ENCODE measurements at places on chromosomes 6 and 20.
A peak's percentile ranks its signal among the peaks of the same experiment; 100 is the strongest.

GRCh38 chr20:49543071-49543857 lies 24.7 kb downstream of the PTGIS start:
- no peak for DNase-seq

DNA sequence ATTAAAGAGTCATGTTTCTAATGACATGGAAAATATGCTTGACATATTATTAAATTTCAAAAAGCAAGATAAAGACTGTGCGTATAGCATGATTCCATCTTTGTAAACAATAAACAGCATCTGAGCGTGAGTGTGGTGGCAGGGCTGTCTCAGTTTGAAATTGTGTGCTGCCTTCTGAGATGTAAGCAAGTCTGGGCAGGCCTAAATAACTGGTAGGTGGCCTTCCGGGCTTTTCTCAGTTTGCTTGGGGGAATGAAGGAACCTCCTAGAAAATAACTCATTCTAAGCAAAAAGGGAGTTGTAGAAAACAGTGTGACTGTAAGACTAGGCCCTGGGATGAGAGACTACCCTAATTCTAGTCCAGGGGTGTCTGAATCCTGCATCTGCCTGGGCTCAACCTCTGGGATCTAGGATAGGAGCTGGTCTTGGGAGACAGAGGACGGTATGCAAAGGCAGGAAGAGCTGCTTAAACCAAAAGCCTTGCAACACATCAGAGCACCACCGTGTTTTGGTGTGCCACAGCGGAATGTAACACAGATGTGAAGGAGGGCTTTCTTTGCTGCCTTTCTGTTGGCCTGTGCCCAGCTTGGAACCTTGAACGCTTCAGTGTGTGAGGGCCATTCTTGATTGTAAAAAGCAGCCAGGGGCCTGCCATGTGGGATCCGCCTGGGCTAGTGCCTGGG lies 63.5 kb upstream of the L3MBTL3 start:
- no peak for DNase-seq

- DNase-seq: no peak
Observed at GRCh38 chr6:136866872-136867416, 44.6 kb downstream of the PEX7 start.

DNA sequence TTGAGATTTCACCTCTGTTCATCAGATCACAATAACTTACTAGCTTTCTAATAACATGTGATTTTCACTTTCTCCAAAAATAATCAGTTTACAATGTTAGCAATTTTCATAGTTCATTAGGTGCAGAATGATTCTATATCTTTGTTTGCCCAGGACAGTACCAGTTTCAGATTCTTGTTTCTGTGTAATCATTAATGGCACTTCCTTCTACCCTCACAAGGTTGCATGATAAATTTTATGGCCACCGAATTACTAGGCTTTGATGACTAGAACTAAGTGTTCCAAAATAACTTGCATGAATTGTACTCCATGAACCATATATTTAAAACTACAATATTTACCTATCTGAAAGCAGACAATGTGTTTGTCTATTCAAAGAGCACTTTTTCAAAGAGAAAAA lies 442.3 kb downstream of the EPHA7 start:
- DNase-seq: no peak

DNA sequence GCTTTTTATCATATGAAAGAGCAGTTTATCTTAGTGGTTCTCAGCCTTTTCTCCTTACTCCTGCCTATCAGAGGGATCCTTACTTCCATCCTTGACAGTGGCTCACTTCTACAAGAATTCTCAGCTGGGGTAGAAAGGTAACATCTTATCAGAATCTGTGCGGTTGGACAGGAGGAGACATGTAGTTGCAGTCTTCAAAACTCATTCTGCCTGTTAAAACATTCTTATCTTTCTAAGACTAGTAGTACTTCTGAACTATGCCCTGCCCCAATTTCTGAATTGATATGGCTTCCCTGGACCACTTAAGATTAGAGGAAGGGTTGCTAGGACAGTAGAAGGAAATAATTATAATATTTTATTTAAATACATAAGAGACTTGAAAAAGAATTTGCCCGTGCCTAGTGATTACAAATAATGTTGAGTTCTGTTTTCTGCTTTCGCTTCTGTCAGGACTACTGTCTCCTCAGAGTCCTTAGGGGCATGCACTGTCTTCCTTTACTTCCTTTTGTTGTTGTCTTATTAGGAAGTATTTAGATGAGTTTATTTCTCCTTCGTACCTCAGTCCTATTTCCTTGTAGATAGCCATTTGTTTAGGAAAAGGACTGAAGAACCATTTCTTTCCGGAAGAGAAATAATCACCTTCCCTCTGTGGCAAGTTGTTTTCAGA lies 24.9 kb downstream of the BLTP3A start:
- no peak for DNase-seq

DNA sequence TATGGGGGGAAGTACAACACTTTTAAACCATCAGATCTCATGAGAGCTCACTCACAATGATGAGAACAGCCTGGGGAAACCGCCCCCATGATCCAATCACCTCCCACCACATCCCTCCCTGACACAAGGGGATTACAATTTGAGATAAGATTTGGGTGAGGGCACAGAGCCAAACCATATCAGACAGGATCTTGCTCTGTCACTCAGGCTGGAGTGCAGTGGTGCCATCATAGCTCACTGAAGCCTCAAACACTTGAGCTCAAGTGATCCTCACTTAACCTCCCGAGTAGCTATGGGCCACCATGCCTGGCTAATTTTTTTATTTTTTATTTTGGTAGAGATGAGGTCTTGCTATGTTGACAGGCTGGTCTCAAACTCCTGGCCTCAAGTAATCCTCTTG lies 5.1 kb upstream of the IYD start:
- no peak for DNase-seq

- no peak for DNase-seq
Observed at GRCh38 chr6:14068133-14068532, 49.4 kb upstream of the CD83 start.

DNA sequence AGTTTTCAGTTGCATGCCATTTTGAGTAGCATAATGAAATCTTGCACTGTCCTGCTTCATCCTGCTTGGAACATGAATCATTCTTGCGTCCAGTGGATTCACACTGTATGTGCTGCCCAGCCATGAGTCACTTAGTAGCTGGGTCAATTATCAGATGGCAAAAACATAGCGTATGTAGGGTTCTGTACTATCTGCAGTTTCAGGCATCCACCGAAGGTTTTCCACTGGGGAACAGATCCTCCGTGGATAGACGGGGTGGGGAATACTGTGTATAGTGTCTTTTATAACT lies 61.4 kb downstream of the IL22RA2 start:
- no peak for DNase-seq

DNA sequence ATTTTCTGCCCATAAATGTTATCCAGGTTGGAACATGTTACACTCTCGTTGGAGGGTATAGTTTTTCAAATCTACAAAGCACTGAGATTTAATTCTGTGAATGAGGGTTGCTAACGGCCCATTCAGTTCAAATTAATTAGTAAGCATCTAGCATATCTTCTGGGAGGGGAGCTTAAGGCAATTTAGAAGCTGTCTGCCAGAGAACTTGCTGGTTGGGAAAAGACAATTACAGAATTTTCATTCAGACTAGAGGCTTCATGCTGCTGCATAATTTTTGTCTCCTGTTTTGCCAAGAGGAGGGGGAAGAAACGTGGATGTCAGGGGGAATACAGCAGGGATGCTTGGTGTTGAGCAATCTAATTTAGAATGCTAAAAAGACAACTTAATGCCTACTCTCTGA lies 268.3 kb upstream of the FAM83B start:
- no peak for DNase-seq

DNA sequence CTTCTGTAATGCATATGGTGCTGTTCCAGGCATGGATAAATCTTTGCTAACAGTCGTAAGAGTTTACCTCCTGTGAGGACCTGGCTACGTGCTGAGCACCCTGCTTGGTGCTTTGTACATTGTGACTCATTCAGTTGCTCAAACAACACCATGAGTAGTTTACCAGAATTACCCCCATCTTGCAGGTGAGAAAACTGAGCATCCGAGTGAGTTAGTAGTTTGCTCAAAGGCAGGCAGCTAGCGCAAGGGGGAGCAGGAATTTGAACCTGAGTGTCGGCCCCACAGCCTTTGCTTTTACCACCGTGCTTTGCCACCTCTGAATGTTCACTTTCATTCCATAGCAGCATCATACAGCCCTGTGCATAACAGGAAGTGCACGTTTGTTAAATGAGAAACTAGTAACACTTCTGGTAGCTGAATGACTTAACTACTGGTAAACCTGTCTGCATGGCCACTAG lies 121.9 kb downstream of the MTHFD1L start:
- DNase-seq: peak; percentile 34

DNA sequence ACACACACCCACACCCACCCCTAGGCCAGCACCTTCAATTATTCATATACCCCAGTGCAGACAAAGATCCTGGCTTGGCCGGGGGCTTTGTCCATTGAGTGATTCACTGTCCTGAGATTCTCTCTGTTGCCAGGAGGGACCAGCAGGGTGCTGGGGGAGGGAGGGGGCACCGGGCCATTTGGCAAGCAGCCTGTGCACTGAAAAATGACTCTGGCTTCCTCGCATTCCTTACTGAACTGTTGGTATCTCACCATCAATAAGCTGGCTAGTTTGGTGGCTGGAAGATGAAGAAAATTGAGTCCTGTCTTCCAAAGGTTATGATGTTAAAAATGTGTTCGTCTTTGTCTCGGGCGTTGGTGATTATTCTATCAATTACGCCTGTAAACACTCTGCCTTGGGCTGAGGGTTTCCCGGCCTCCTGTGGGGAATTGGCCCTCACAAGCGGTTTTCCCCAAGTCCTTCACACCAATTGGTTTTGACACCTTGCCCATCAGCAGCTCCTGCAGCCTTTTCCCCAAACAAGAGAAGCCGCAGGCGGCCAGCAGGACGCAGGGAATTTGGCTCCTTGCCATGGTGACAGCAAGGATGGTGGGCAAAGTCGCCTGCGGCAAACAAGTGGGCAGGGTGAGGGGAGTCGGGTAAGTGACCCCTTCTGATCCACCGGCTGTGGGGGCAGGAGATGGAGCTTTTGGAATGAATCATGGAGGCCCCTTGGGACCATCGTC lies 4.9 kb downstream of the VSTM2L start:
- no peak for DNase-seq

DNA sequence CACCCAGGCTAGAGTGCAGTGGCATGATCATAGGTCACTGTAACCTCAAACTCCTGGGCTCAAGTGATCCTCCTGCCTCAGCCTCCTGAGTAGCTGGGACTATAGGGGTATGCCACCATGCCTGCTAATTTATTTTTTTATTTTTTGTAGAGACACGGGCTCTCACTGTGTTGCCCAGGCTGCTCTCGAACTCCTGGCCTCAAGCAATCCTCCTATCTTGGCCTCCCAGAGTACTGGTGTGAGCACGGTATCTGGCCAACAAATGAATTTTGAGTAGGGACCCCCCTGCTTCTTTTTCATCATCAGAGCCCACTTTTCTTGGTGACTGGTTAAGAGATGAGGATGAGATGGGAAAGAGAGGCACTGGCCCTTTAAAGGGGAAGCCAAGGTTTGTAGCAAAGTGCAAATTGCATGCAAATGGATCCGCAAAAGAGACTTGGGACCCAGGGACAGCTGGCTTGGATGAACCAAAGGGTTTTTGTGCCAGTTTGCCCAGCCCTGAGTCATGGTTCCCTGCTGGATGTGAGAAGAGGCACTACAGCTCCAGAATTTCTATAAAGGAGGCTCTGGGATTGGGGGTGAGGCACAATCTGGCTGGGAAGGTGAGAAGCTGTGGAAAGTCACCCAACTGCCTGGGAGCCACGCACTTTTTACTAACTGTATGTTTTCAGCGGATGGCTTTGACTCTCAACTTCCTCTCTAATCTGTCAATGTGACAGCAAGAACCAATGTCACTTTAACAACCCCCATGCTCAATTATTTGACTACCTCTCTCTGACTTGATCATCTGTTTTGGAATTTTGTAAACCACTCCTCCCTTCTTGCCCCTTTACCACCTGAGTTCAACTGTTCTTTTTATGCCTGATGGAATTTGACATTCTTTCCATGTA lies 58.7 kb upstream of the RNF24 start:
- DNase-seq: no peak

Data from stimulated activated CD4-positive, alpha-beta T cell treated with anti-CD3 and anti-CD28 coated beads, Interleukin-2, amount 100 ng/mL, for 48 hours (primary cell).